ENCODE measurements at places on chromosomes 12 and 14.

GRCh38 chr14:78278464-78279250, 108.5 kb downstream of the NRXN3 start:
- DNase-seq: no peak

DNA sequence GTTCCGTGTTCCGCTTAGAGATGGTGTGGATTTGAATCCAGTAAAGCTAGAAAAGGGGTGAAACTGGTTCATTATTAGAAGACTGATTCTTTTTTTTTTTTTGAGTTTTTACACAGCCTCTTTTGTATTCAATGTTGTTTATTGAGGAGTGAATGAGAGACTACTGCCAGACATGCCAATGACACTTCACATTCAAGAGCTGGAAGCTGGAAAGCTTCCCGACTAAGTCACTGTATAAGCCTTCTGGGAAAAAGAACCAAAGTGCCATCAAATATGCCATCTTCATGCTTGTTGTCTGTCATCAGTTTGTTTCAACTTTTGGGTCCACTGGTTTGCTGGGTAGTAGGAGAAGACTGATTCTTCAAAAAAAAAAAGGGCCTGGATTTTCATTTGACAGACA, 164.8 kb downstream of the ATP23 start:
- DNase-seq: no peak

- DNase-seq: no peak
These were observed 386.2 kb upstream of the CCDC196 start for GRCh38 chr14:66099931-66100330.

DNA sequence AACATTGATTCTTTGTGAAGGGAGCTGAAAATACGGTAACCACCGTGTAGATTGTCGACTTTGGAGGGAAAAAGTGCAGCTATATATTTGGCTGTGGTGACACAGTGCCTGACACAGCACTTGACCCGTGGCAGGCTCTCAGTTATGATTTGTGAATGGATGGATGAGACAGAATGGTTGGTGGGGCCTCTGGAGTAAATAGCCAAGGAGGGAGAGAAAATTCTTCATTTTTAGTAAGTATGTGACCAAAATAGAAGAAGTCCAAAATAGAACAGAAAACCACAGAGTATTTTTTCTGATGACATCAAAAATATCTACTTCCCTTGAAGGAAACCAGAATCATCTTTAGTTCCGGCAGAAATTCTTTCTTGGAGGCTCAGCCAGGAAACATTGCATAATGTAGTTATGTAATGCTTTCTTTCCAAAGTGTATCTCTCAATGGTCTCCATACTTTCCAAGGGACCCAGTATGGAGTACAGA, 82.0 kb upstream of the WSCD2 start:
- DNase-seq: no peak

GRCh38 chr14:54711312-54711711, 144.4 kb downstream of the SAMD4A start:
- no peak for DNase-seq

DNA sequence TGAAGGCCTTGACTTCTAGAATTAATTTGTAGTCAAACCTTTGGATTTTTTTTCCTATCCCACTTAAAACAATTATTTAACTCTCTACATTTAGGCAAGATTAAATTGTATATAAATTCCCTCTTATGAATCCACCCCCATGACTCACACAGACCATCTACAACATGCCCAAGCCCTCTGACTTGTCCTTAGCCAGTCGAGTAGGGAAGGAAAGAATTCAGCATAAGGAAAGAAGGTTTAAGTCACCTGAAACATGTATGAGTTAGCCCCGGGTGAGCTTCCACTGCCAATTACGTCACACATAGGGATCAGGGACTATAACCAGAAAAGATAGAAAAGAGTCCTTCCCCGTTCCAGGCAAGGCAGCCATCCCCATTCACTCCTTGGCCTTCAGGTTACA, 14.9 kb upstream of the RESF1 start:
- DNase-seq: no peak

Data from HCT116 (cell line).